ENCODE measurements at places on chromosomes 5 and 9.

- no peak for DNase-seq
Observed at GRCh38 chr5:53820119-53820801, 259.8 kb downstream of the NDUFS4 start.

GRCh38 chr5:146643776-146644175, 127.8 kb upstream of the GPR151 start:
- no peak for DNase-seq

GRCh38 chr9:134738869-134739659, 97.5 kb downstream of the COL5A1 start:
- peak; percentile 38 for DNase-seq

DNA sequence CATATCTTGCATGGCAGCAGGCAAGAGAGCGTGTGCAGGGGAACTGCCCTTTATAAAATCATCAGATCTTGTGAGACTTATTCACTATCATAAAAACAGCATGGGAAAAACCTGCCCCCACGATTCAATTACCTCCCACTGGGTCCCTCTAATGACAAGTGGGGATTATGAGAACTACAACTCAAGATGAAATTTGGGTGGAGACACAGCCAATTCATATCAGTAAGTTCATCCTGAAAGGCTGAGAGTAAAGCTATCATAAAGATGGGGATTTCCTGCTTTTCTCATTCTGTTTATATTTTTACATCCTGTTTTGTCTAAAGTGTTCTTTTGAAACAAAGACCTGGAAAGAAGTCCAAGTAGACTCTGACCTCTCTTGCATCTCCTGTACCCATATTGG, 28.9 kb upstream of the IL33 start:
- DNase-seq = no peak

GRCh38 chr5:151886546-151887275, 37.9 kb downstream of the GLRA1 start:
- no peak for DNase-seq

DNA sequence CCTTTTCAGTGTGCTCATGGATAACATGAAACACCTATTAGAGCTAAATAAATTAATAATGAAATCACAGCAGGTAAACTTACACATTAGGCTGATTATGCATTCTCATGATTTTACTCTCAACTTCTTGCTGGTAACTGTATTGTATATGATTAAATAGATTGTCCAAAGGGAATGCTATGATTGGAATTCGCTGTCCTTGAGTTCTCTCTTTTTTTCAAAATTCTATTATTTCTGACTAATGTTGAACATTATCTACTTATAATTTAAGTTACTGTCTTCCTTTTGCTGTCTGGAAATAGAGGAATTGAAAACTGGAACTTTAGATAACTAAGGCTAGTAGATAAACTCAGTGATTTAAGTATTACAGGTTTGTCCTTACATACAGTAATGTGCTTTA, 13.1 kb downstream of the CENPH start:
- no peak for DNase-seq

GRCh38 chr5:41048986-41049385, 22.2 kb downstream of the MROH2B start:
- no peak for DNase-seq

- DNase-seq = peak; percentile 49
Observed at GRCh38 chr5:123035918-123036390, 571 bp downstream of the PPIC start.
